ENCODE measurements at places on chromosomes 3 and 15. TPM values are rescaled to one million over a fixed set of nuclear protein-coding genes. Genes with fewer than 3 reads are reported as not detected.

GRIP2 gene
- 0.40 TPM for total RNA-seq

VWA5B2 gene
- 0.75 TPM for total RNA-seq

SAMMSON gene
- total RNA-seq, result not detected

RGMA gene
- 0.33 TPM for total RNA-seq
